Aorta (tissue), 5 donors: ENCODE measurements at places on chromosomes 12 and 14.

DNA sequence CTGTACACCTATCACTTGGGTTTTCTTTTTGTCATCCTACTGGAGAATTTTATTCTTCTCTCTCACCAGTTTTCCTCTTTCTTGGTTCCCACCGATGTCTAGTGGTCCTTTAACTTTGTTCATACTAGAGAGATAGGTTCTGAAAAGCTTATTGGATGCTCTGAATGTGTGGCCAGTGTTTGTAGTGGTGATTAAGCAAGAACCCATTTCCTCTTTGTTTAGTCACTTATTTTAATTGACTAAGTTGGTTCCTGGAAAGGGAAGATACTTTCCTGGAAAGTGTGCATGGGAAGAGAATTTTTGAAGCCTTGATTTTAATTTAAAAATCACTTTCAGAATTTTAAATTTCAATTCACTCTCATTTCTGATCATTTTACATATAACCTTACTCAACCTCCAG lies 127.2 kb downstream of the OTOGL start:
- DNase-seq, result no peak

- DNase-seq, result no peak
Measured at GRCh38 chr12:83313827-83314226, 627.1 kb downstream of the TMTC2 start.

DNA sequence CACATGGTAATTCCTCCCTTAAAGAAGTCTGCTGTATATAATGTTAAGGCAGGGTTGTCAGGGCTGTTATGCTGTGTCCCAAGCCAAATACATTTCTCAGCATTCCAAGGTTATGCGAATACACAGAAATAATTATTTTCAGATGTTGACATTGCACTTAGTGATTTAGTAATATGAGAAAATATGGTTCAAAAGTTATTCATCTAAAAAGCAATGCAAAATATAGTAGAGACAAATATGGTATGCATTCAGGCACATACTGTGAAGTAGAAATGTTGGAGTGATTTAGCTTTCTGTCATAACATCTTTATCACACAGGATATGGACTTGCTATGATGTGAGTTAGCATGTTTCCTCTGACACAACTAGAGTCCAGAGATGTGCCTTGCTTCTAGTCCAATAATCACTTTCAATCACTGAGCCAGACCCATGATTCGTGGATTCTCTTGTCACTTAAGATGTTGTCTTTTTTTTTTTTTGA lies 70.0 kb downstream of the PDE3A start:
- DNase-seq, result no peak

DNA sequence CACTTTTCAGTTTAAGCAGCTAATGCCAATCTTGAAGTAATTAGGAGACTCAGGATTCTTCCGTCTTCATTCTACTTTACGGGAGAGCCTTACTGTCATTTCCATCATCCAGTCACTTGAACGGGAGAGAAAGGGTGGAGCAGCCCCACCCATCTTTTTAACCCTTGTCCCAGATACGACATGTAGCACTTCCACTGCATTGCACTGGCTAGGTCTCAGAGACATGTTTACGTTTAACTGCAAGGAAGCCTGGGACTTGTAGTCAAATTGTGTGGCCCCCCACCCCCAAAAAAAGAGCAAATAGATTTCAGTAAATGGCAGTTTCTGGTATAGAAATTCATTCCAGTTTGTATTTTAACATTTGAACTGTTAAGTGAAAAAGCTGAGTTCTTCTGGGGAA lies 46.1 kb upstream of the SYT1 start:
- no peak for DNase-seq

- no peak for DNase-seq
Measured at GRCh38 chr12:94994312-94994711, 9.2 kb downstream of the NDUFA12 start.

- DNase-seq, result no peak
Measured at GRCh38 chr12:29616664-29617406, 119.3 kb upstream of the OVCH1 start.

DNA sequence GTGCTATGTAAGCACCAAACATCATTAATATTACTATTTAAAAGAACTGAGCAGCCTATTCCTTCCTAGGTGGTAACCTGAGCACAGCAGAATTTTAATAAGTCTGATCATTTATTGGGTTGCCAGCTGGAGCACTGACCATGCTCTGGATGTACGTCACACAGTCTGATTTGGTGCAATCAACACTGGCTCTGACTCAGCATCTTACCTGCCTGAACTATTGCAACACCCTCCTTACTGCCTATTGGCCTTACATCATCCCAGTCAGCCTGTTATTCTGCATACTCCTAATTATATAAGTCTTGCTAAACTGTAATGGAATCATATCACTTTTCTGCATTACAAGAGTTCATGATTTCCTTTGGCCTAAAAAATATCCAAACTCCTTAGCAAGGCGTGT lies 149.7 kb downstream of the PTPRO start:
- DNase-seq, result no peak

GRCh38 chr12:46921048-46921763 lies 95.4 kb upstream of the SLC38A4 start:
- no peak for DNase-seq

DNA sequence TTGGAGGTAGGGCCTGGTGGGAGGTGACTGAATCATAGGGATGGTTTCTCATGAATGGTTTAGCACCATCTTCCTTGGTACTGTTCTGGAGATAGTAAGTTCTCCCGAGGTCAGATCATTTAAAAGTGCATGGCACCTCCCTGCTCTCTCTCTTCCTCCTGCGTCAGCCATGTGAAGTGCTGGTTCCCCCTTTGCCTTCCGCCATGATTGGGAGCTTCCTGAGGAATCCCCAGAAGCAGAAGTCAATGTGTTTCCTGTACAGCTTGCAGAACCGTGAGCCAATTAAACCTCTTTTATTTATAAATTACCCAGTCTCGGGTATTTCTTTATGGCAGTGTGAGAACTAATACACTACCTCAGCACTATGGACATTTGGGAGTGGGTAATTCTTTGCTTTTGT lies 4.8 kb upstream of the LGMN start:
- peak; percentile 76 for DNase-seq

DNA sequence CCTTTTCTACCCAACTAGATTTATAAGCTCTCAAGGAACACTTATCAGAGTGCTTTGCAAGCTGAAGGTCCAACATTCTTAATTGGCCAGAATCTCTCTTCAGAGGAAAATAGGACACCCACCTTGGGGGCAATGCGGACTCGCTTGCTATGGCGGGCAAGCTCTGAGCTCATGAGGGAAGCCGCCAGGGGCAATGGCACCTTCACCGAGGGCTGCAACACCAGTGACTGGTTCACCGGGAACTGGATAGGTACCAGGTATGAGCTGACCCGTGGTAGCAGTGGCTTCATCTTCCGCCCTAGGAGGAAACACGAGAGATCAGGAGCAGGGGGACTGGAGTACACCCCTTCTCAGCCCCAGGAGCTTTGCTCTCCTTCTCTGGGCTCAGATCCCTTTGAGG lies 7.4 kb upstream of the TEX52 start:
- DNase-seq, result no peak

- no peak for DNase-seq
Measured at GRCh38 chr12:5343711-5344110, 88.2 kb upstream of the NTF3 start.

- DNase-seq, result no peak
Measured at GRCh38 chr12:123859035-123859434, 96.9 kb downstream of the DNAH10 start.

DNA sequence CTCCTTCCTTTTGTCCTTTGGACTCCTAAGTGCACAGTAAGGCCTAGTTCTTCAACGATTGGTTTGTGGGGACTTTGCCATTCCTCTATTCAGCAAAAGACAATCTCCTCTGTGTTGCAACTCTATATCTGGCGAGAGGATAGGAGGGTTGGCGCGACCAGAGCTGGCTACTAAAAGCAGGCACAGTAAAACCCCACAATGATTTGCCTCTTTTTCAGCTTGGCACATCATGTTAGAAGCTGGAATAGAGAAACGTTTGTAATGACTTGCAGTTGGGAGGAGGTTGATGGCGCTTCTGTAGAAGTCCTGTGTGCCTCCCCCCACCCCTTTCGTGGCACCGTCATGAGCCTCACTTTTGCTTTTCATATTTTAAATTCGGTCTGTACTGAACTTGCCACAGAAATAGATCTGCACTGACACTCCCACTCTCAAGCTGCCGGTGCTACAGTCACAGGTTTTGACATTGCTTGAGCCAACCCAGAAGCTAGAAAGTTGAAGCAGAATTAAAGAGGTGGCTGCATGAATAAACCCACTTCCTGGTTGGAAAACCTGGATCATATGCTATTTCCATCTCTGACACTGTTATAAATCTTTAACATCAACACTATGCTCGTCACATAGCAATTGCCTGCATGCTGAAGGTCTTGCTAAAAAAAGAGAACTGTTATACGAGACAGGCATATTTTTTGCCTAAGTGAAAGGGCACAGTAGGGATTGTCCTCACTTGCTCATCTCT lies 315.3 kb upstream of the PRICKLE1 start:
- DNase-seq, result no peak

- no peak for DNase-seq
Measured at GRCh38 chr12:84891106-84891838, 21.3 kb downstream of the SLC6A15 start.

DNA sequence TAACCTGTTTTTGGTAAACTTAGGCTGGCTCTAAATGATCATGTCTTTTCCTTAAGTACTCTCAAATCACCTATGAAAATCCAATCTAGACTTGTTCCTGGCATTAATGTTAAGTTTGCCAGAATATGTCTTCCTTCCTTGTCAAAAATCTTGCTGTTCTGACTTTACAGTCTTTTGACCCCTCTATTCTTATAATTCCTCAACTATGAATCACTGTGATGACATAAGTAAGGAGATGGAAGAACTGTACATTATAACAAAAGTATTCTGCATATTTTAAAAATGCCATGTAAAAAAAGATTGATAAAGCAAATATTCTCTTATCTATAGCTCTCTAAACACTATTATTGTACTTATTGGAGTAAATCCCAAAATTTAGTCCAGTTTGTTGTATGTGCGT lies 51.4 kb upstream of the BAZ1A start:
- no peak for DNase-seq

GRCh38 chr14:74610866-74611649 lies 979 bp downstream of the LTBP2 start:
- DNase-seq, result peak; percentile 55

GRCh38 chr12:49355913-49356312 lies 9.2 kb downstream of the DNAJC22 start:
- DNase-seq, result no peak

- no peak for DNase-seq
Measured at GRCh38 chr12:13959131-13959723, 22.2 kb downstream of the GRIN2B start.

DNA sequence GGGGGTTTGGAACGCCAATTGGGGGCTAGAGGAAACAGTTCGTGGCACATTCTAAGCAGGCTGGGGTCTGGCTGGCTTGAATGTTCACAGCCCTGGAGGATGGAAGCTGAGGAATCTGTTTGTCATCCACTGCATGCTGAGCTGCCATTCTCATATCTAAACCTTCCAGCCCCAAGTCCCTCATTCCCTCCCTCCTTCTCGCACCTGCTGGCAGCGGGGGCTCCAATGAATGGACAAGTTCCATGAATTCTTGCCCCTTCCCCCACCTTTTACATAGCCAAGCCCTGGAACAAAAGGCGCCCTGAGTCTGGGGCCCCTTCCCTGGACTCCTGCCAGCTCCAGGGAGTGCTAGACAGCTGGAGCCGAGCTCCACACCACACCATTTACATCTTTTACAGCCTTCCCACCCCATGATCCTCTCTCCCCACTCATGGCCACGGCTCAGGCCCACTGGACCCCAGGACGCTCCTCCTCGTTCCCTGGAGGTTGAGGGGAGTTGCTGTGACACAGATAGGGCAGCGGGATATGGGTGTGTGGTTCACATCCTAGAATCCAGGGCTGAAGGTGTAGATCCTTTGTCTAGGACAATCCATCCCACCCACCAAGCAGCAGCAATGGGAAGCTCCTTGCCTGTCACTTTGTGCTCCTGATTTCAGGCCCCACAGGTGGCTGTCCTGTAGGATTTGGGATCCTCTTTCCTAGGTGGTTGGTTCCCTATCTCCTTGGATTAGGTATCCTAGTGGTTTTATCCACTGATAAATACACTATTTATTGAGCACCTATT lies 21.7 kb upstream of the VRTN start:
- DNase-seq, result no peak

DNA sequence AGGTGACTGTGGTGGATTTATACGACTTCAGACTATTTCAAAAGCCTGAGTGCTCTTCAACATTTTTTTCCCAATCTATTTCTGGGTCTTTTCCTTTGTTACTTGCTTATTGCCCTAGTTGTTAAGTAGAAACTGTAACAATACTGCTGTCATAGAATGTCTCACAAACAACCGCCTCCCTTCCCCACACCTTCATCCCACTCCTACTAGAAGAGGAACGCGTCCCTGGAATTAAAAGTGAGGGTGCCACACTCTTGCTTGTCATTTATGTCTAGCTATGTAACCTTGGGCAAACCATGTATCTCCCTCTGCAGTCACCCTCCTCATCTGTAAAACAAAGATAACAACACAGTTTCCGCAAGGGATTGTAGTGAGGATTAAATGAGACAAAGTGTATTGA lies 8.6 kb downstream of the BRAP start:
- no peak for DNase-seq

DNA sequence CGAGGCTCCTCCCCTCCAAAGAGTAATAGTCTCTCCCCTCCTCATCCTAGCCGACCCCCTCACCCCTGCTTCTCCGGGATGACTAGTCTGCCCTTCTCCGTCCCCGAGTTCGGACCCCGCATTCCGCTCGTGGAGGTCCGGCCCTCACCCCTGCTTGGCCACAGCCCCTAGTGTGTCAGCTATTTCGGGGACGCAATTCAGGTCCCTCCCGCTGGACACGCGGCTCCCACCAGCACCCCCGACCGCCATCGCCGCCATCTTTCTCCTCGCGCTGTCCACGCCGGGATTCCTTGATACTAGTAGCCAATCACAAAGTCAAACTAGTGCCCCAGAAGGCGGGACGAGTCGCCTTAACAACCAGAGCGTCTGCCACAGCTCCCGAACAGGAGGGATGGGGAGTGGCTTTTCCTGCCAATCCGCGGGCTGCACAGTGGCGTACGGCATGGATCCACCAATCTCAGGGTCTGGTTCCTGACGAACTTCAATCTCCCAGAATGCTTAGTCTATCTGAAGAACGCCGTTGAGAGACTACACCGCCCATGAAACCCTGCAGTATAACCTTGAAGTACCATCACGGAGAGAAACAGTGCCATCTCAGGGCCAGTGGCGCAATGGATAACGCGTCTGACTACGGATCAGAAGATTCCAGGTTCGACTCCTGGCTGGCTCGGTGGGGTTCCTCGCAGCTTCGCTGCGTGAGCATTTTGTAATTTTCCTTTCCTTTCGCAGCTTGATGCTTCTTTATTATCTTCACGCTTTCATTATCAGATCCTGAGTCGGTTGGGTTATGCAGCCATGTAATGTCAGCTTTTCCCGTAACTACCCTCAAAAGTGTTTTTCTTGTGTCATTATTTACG lies at the start of gene PRMT5:
Gene PRMT5, minus strand, starts transcription at position 273 of the 857 bp plus-strand sequence. Its CDS starts 15 bp downstream, at position 258.
- peak; percentile 100 for DNase-seq

- no peak for DNase-seq
Measured at GRCh38 chr12:93669452-93669851, 7.7 kb upstream of the CRADD start.

- no peak for DNase-seq
Measured at GRCh38 chr12:106133136-106134087, 5.3 kb downstream of the NUAK1 start.

- DNase-seq, result no peak
Measured at GRCh38 chr14:54108481-54109471, 152.2 kb upstream of the BMP4 start.
